ENCODE measurements at places on chromosomes 4 and X. TPM values are rescaled to one million over a fixed set of nuclear protein-coding genes. Genes with fewer than 3 reads are reported as not detected.

DNA sequence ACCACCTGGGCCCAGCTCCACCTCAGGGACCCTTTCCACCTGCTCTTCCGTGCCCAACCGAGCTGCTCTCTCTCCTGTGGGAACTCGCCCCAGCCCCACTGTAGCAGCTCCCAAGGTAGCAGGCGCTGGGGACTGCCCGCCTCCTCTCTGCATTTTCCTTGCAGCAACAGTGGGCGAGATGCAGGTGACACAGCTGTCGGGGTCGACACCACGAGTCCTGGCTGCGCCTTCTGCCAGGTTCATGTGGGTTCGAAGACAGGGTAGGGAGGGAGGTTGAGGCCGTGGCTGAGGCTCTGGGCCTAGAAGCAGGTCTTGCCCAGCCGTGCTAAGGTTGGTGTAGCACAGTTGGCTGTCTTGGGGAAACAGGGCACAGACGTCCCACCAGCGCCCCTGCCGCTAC is 245.2 kb upstream of the FSTL5 start:
- DNase-seq = no peak

DNA sequence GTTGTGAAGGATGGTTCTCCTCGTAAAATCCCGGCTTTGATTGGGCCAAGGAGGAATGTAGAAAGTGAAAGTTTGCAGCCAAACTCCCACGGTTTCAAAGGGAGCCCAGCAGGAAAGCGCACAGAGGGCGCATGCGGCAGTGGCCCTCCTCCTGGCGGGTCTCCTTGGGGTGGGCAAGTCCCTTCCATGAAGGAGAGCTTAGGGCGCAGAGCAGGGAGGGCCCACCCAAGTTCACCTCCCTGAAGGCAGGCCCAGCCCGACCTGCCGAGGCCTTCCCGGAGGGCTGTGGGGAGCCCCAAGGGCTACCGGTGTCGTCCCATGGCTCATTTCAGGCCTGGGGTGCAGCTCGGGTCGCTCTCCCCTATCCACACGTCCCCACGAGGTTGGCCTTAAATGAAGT is 2.0 kb downstream of the PDZD4 start:
- no peak for DNase-seq

DNA sequence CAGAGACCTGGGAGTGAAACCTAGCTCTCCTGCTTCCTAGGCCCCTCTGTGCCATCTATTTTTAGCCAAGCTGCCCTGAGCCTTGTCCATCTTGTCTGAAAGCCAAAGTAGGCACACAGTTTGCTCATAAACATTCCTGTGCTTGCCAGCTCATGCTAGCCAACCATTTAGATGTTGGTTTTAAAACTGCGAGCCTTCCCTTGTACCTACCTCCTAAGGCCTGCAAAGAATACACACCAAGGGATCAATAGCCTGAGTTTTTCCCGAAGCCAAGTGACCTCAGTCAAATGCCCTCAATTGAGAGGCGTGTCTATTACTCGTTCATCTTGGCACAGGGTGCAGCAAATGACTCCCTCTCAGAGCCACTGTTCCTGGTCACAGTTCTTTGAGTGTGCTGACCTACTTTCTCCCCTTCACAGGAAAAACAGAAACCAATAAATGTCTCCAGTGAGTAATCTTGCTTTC is 48.5 kb downstream of the ZCCHC12 start:
- peak; percentile 11 for DNase-seq

- peak; percentile 25 for DNase-seq
Measured at GRCh38 chrX:139930916-139931645, 1.8 kb downstream of the ATP11C start.

DNA sequence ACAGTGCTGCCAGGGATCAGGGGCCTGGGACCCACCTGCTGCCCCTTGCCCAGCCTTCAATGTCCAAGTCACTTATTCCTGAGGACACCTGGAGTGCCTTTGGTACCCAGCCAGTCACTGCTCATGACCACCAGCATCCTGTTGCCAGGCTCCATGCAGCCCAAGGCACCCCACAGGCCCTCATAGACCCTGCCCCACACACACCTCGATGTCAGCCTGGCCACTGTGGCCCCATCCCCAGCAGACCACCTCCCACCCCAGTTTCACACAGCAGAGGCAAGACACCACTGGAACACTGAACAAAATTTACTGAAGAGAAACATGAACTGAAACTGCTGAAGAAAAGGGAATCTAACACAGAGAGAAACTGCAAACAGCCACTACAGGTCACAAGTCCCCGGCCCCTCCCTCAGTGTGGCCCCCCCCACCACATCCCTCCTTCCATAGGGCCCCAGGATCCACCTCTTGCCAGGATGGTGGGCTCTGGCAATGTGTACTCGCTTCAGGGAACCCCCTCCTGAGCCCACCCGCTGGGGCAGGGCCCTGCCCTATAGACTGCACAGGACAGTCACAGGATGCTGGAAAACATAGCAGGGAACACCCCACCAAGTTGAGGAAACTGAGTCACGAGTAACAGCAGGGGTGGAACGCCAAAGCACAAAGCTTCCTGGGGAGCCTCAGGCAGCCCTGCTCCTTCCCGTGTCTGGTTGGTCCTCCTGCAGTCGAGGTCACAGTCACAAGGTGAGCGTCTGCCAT is 5.2 kb downstream of the PNMA5 start:
- DNase-seq = no peak

DNA sequence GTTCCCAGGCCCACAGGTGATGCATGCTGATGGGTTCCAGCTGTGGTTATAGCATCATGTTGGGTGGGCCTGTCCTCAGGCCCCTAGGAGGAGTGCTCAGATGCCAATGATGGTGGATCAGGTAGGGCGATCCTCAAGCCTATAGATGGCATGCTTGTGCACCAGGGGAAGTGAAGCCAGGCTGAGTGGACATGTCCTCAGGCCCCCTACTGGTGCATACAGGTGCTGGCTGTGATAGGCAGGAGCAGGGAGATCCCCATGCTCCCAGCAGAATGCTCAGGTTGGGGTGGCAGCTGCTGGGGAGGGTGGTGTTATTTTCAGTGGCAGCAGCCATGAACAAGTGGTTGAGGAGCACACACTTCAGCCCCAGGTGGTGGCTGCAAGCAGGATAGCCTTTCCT is 96.0 kb downstream of the SMARCA1 start:
- no peak for DNase-seq

DNA sequence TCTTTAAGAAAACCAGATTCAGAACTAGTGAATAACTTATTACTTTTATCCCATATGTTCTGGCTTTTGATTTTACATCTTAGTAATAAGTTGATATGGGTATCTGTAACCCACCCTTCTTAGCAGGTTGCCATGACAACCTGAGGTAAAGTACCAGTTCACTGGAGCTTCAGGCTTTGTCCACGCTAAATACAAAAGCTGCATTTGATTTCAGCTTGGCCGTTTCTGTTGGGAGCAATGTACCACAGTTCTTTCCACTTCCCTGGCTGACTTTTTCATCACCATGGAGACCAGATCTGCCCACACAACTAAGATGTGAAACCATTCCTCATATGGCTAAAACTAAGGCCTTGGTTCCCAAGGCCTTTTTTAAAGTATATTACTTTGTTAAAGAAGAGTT is 26.1 kb downstream of the KLHL34 start:
- no peak for DNase-seq

DNA sequence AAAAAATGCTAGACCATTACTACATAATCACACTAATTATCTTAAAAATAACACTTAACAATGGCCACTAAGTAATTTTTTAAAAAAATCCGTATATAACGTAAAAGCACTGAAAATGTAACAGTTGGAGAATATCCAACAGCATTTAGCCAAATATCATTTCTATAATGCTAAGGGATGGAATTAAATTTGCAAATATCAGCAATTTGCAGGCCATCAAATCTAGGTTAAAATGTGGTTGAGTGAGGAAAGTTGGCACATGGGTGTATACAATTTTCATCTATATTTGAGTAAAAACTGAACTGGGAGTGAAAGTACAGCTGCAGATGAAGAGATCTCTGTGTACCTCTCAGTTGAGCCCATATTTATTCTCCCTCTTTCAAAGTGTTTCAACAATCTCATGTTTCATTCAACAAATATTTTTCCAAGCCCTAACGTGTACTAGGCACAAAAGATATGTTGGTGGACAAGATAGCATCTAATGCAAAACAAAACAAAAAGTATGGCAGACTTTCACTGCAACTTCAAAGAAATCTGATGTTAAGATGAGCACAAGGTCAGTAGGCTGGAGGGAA is 63.0 kb downstream of the MBNL3 start:
- no peak for DNase-seq

- no peak for DNase-seq
Measured at GRCh38 chr4:78764498-78764961, 11.6 kb upstream of the BMP2K start.

GRCh38 chr4:129355031-129355430 is 259.1 kb downstream of the C4orf33 start:
- no peak for DNase-seq

DNA sequence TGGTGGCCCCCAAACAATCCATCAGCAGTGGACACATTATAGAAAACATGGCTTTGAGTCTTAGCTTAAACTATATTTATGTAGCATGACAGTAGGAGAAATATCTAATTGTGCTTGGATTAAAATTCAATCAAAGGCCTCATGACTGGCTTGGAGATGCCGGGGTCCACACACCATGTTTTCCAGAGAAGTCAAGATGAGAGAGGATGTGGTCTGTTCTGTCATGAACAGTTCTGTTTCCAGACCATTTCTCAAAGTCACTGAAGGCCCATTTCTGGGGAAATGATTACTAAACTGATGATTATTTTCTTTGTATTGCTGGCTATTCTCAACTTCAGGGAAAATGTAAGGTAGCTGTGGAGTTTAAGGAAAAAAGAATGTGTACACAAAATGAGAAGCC is 76.3 kb downstream of the C4orf51 start:
- DNase-seq = no peak

DNA sequence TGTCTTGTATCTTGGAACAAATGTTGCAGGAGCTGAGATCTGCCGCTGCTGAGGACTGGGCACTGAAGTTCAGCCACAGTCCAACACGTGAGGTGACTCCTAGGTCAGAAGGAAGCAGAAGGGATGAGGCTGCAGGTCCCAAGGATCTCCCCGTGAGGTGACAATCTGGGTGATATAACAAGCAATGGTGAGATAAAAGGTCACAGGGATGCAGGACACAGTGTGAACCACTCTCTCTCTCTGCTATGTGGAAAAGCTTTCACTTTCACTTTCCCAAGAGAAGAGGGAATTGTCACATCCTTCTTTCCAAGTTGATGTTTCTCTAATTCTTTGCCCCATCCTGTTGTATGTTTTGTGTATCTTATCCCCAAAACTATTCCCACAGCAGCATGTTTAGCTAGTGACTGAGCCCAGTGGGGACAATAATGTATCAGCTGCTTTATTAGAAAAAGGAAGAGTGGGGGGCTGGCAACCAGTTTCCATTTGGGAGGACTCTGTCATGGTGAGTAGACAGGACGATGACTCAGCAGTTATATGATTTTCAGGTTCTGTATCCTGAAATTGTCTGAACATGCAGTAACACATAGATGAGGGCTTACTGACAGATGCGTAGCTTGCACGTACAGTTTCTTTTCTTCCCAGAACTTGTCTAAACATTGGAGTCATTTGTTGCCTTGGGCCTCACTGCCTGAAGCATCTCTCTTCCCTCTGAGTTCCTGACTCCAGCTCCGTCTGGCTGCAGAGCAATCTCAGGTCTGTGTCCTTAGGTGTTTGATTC is 1415.8 kb upstream of the TENM3 start:
- no peak for DNase-seq

GRCh38 chrX:63785708-63786040 is 660 bp upstream of the ARHGEF9 start:
- no peak for DNase-seq

Gene VEGFC
- total RNA-seq = 2.5 TPM

Gene BEX3
- total RNA-seq = 29.5 TPM

Gene ZFX
- total RNA-seq = 52.3 TPM

Gene IL13RA1
- 112 TPM for total RNA-seq

Gene GUCY1B1
- 1.0 TPM for total RNA-seq
